ENCODE measurements at places on chromosomes 1 and 21.

GRCh38 chr1:110798691-110799256 is 74.2 kb upstream of the CD53 start:
- peak; percentile 92 for DNase-seq

DNA sequence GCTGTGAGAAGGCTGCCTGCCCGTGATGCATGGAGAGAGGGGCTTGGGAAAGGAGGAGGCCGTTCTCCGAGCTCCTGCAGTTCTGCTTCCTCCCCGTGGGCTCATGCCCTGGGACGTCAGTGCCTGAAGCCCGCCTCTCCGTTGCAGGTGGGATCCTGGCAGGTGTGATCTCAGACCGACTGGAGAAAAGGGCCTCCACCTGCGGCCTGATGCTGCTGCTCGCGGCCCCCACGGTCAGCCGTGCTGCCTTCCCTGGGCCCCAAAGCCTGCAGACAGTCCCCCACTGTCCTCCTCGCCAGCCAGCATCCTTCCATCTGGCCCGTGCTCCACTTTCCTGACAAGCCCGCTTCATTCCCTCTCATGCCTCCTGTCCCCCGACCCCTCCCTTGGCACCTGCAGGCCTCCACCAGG is 50.9 kb downstream of the SLC37A1 start:
- DNase-seq: peak; percentile 89

DNA sequence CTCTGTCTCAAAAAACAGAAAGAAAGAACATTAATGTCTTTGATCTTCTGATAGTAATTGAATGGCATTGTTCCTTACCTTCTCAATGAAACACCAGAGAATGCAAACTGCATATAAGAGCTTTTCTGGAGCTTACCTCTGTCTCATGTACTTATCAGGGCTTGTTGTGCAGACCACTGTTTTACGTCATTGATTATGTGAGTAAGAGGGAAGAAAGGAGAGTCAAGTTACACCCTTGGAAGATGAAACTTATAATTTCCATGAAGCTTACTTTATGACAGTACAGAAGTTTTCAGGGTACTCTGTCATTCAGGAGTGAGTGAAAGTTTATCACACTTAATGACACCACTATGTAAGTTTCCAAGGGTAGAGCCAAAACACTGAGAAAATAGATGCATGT is 49.0 kb upstream of the MAB21L3 start:
- DNase-seq: no peak

DNA sequence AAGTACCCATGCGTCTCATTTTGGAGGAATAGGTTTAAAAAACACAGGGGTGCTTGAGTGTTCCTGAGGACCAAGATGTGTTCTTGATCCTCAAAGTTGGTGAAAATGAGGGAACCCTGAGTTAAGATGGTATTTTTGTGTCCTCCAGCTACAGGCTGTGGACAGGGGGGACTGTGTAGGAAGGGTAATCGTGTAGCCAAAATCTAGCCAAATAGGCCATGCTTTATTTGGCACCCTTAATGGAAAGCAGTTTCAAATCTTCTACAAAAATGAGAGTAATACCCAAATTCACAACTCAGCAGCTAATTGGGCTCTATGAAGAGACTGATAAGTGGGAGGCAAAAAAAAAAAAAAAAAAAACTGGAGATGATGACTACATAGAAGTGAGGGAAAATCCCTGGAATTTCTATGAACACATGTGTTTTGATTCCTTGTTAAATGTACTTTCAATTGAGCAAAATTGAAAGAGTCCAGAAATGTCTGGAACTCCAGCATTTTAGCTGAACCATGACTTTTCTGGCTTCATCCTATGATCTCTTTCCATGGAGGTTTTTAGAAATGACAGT is 470 bp downstream of the HSD11B1 start:
- no peak for DNase-seq

- no peak for DNase-seq
These were observed 95.0 kb downstream of the VWA5B1 start for GRCh38 chr1:20385630-20386029.

- peak; percentile 87 for DNase-seq
These were observed 68.3 kb downstream of the SLC16A1 start for GRCh38 chr1:112887599-112888283.

- no peak for DNase-seq
These were observed 83.2 kb upstream of the DNAH14 start for GRCh38 chr1:224846119-224846907.

- DNase-seq: no peak
These were observed 38.3 kb downstream of the IFI44 start for GRCh38 chr1:78687914-78688313.

- no peak for DNase-seq
These were observed 4.1 kb downstream of the KIF21B start for GRCh38 chr1:201019321-201019977.

GRCh38 chr1:116686723-116687352 is 19.3 kb upstream of the IGSF3 start:
- no peak for DNase-seq

GRCh38 chr1:175628548-175629317 is 114.7 kb downstream of the TNR start:
- DNase-seq: no peak

- no peak for DNase-seq
These were observed 93.1 kb downstream of the RGL1 start for GRCh38 chr1:183898001-183898396.

- no peak for DNase-seq
These were observed 15.6 kb upstream of the AIM2 start for GRCh38 chr1:159092036-159092760.

GRCh38 chr1:20928146-20928545 is 141.0 kb upstream of the HP1BP3 start:
- no peak for DNase-seq

DNA sequence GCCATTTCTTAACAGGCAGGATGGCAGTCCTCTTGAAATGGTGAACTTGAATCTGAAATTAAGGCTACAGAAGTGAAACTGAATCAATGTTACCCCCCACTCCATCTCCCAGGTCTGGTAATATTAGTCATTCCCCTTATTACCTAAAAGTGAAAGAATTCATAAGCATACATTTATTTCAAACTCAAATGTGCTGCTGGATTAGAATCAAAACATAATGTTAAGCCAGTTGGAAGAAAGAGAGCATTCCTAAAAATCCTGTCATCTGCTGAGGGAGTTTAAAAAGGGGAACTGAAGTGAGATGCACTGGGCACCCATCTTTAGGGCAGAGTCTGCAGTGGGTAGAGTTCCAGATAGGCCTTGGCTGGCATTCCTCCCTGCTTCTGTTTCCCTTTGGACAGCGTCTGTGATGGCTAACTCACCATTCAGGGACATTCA is 17.4 kb downstream of the KIAA0319L start:
- no peak for DNase-seq

- no peak for DNase-seq
These were observed 29.3 kb downstream of the SGIP1 start for GRCh38 chr1:66563094-66563800.
